ENCODE measurements at places on chromosomes 16 and 17. TPM values are rescaled to one million over a fixed set of nuclear protein-coding genes. Genes with fewer than 3 reads are reported as not detected.
A peak's percentile ranks its signal among the peaks of the same experiment; 100 is the strongest.

Gene ALOX12B
- total RNA-seq: not detected

Gene OR1D5
- total RNA-seq: not detected

Gene GRAPL
- not detected for total RNA-seq

Gene CFAP52
- 0.53 TPM for total RNA-seq

Gene BAHCC1
- total RNA-seq: 32.3 TPM

Gene DOC2A
- total RNA-seq: not detected

Gene NUDT7
- total RNA-seq: 1.6 TPM

Gene OR1F1
- not detected for total RNA-seq

Gene ENPP7
- total RNA-seq: not detected

Gene AURKB
- 8.6 TPM for total RNA-seq

Gene AXIN2
- 3.7 TPM for total RNA-seq

Gene WFIKKN1
- 0.47 TPM for total RNA-seq

DNA sequence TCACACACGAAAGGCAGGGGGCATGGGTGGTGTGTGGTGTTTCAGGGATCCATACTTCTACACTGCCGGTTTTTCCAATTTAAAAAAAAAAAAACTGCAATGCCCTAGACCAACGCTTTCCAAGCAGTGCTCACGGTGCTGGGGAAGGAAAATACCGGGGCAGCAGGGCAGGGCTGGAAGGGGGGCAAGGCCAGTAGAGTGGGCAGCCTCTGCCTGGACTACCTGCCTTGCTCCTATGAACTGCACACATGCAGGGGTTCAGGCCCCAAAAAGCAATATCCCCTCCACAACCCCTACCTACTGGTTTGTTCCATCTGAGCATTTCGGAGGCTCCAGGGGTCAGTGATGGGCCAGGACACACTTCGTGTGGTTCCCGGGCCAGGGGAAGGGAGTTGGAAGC lies 29.4 kb downstream of the RPH3AL start:
- H3K36me3 ChIP-seq: peaks cover 8% of the 10 kb centered on the region
- no peak overlapping the region for H3K4me3 ChIP-seq
- no peak for DNase-seq
- H3K27ac ChIP-seq: no peak overlapping the region
- H3K4me1 ChIP-seq: no peaks in the 10 kb centered on the region
- H3K27me3 ChIP-seq: peaks cover 13% of the 10 kb centered on the region

DNA sequence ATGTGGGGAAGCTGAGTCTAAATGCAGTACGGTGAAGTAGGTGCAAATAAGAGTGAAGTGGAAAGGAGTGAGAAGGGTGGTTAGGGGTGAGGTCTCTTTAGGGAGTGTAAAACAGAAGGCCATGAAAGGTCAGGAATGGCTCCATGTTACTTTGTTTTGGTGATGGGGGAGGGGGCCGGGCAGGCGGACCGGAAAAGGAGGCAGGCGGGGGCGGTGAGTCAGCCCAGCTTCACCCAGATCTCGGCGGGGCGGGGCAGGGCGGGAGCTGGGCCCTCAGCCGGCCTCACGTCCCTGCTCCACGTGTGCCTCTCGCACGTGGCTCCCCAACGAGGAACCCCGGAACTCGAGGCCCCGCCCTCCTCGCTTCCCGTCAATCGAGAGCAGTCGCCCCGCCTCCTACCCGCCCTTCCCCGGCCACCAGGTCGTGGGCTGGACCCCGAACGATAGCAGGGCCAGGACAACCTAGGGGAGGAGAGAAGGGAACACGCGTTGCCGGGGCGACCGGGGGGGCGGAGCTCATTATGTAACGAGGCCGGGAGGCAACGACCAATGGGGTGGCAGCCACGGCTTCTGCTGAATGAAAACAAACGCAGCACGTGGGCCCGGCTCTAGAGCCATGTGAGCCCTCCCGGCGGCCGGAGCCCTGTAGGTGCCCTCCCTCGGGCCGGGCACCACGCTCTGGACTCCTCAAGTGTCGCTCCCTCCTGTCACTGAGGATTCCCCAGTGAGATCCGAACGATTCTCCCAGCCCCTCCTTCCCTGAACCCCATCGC lies 1.4 kb downstream of the NR1D1 start:
- peak overlapping the region; percentile 98 for H3K27ac ChIP-seq
- H3K4me1 ChIP-seq: peaks cover 50% of the 10 kb centered on the region
- H3K27me3 ChIP-seq: no peaks in the 10 kb centered on the region
- peak; percentile 98 for DNase-seq
- peak overlapping the region; percentile 87 for H3K4me3 ChIP-seq

GRCh38 chr17:17514993-17515933 lies 19.1 kb upstream of the RASD1 start:
- peaks cover 10% of the 10 kb centered on the region for H3K4me1 ChIP-seq
- H3K27me3 ChIP-seq: no peaks in the 10 kb centered on the region
- H3K4me3 ChIP-seq: no peak overlapping the region
- H3K27ac ChIP-seq: no peak overlapping the region
- no peak for DNase-seq
- no peaks in the 10 kb centered on the region for H3K36me3 ChIP-seq

DNA sequence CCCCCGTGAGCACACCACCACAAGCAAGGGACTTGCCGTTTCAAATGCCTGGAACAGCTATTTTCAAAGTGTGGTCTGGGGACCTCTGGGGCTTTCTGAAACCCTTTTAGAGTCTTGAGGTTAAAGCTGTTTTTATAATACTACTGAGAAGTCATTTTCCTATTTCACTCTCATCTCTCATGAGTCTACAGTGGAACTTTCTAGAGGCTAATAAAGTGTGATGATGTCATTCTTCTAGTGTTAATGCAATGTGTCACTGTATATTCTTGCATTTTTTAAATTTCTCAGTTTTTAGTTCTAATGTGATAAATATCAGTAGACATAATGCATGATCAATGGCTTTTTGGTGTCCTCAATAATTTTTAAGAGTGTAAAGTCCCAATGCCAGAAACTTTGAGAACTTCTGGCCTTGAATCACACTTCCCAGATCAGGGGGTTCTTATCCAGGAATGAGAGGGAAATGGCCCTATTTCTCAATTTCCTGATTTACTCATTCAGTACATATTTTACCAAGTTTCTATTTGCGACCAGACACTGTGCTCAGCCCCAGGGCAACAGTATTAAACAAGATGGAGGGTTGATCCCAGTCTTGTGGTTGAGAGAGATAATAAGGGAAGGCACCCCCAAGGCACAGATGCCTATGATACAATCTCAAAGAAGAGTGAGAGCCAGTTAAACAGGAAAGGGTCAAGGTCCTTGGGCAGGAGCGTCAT lies 444.0 kb downstream of the HS3ST3B1 start:
- peaks cover 2% of the 10 kb centered on the region for H3K36me3 ChIP-seq
- peaks cover 29% of the 10 kb centered on the region for H3K4me1 ChIP-seq
- DNase-seq: no peak
- peak overlapping the region; percentile 83 for H3K27ac ChIP-seq
- H3K4me3 ChIP-seq: no peak overlapping the region

- H3K4me1 ChIP-seq: peaks cover 17% of the 10 kb centered on the region
- peak within 1 kb of the TSS; percentile 72 for H3K4me3 ChIP-seq
- H3K27ac ChIP-seq: no peak within 1 kb of the TSS
- H3K36me3 ChIP-seq: no peaks in the 10 kb centered on the region
These were observed at the start of gene KLHL10 for GRCh38 chr17:41837761-41838538. Gene KLHL10, plus strand, starts transcription at chr17:41837825. Its CDS starts 108 bp downstream, at chr17:41837933.

GRCh38 chr16:48383009-48383876 lies 2.0 kb downstream of the SIAH1 start:
- H3K27ac ChIP-seq: peak overlapping the region; percentile 92
- H3K4me1 ChIP-seq: peaks cover 73% of the 10 kb centered on the region
- H3K27me3 ChIP-seq: no peaks in the 10 kb centered on the region
- H3K36me3 ChIP-seq: no peaks in the 10 kb centered on the region
- H3K4me3 ChIP-seq: peak overlapping the region; percentile 81

GRCh38 chr17:37483311-37484039 lies 6.2 kb upstream of the DUSP14 start:
- H3K27me3 ChIP-seq: no peaks in the 10 kb centered on the region
- H3K4me1 ChIP-seq: peaks cover 26% of the 10 kb centered on the region
- H3K4me3 ChIP-seq: no peak overlapping the region
- no peak for DNase-seq
- peak overlapping the region; percentile 90 for H3K27ac ChIP-seq
- H3K36me3 ChIP-seq: peaks cover 11% of the 10 kb centered on the region

DNA sequence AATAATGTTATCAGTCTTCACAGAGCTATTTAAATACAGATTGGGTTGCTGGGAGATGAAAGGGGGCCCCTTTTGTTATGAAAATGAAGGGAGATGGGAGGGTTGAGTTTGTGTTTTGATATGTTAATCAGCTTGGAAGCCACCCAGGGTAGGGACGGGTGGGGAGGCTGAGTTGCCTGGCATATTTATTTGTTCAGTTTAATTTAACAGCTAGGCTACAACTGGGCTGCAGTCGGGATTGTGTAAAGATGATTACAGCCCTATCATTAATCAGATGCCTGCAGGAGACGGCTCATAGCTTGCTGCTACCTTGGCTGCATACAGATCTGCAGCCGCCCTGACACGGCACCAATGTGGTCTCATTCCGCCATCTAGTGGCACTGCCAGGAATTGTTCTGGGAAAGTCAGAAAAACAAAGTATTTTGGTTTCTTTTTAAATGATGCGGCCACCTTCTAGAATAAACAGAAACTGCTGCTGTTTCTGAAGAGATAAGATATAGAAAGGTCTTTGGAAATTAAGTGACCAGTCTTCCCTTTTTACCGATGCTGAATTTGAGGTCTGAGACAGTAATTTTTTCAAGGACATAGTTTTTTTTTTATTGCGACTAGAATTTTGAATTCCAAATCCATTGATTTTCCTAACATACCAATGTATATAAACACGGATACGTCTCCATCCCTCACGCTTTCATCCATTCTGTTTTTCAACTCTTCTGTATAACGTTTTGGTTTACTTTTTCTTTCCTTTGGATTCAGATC lies 458.0 kb upstream of the ASIC2 start:
- H3K36me3 ChIP-seq: no peaks in the 10 kb centered on the region
- peak overlapping the region; percentile 39 for H3K4me3 ChIP-seq
- H3K4me1 ChIP-seq: peaks cover 10% of the 10 kb centered on the region

DNA sequence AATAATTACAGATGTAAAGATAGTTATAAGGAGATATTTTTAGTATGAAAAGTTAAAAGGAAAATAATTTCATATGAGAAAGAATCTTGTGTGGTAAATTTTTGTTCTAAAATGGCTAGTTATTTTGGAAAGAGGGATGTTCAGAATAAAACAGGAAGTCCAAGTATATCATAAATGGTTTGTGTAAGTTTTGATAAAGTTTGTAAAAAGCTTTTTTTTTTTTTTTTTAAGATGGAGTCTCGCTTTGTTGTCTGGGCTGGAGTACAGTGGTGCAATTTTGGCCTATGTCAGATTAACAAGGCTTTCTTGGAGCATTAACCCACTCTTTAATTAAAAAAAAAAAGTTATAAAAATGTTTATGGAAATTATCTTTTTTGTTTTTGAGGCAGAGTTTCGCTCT lies 8.2 kb upstream of the CDK10 start:
- H3K4me3 ChIP-seq: no peak overlapping the region
- no peaks in the 10 kb centered on the region for H3K27me3 ChIP-seq
- no peak for DNase-seq
- no peak overlapping the region for H3K27ac ChIP-seq
- no peaks in the 10 kb centered on the region for H3K4me1 ChIP-seq
- peaks cover 2% of the 10 kb centered on the region for H3K36me3 ChIP-seq

DNA sequence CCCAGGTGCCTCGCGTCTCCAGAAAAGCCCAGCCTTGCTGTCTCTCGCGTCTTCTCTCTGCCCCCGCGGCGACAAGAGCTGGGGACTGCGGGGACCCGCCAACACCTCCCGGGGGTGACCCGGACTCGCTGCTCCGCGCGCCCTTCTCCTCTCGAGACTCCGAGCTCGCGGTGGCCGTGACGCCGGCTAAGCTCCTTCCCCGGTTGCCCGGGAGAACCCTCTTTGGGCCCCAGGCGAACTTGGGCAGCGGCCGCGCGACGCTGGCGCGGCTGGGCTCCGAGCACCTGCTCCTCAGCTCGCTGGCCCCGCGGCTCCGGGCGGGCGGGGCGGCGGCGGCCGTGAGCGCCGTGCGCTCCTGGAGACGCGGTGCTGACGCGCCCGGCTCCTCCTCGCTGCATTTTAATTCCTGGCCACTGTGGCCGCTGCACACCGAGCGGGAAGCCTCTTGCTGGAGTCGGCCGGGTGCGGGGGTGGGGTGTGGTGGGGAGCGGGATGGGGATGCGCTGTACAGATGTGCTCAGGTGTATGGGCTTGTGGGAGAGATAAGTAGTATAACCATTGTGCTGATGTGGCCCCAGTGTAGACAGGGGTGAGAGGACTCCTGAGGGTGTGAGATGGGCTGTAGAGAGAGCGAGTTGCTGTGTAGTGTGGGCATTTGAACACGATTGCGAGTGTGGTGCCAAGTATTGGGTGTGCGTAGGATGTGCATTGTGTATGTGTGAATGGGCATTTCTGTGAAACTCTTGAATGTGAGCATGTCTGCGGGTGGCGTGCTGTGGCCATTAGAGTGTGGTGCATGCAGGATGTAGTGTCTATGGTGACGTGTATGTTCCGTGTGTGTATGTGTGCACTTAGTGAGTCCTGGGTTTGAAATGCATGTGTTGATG lies at the start of gene ASIC2:
ASIC2 (minus strand) TSS at position 315 of the 887 bp plus-strand sequence.
- peak within 1 kb of the TSS; percentile 31 for H3K4me3 ChIP-seq
- peaks cover 9% of the 10 kb centered on the region for H3K4me1 ChIP-seq
- peaks cover 66% of the 10 kb centered on the region for H3K27me3 ChIP-seq
- no peak within 1 kb of the TSS for H3K27ac ChIP-seq
- peak; percentile 88 for DNase-seq
- peaks cover 1% of the 10 kb centered on the region for H3K36me3 ChIP-seq

- no peak overlapping the region for H3K27ac ChIP-seq
- peak; percentile 56 for DNase-seq
- no peaks in the 10 kb centered on the region for H3K27me3 ChIP-seq
- peaks cover 56% of the 10 kb centered on the region for H3K4me1 ChIP-seq
These were observed 61.0 kb upstream of the CHMP6 start for GRCh38 chr17:80930335-80931279.

Measured in chondrocyte (in vitro differentiated cells).